IPS-NIHi11 (cell line): ENCODE measurements at places on chromosomes 13 and 19.
A peak's percentile ranks its signal among the peaks of the same experiment; 100 is the strongest.

DNA sequence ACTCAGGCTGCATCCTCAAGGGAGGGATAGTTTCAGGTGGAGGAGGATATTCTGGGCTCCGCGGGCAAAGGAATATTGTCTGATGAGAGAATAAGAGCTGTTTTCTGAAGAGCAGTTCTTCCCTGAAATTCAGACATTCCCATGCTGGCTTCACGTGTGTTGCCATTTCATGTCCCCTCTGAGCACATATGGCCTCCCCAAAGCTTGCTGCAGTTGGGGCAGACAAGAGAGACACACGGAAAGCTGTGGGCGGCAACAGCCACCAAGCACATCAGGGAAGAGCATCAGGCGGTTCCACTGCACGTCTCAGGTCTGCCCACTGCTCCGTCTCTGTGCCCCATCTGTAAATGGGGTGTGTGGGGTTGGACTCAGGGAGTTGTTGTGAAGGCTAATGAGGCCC lies 247.5 kb upstream of the TSHZ3 start:
- no peak for DNase-seq

DNA sequence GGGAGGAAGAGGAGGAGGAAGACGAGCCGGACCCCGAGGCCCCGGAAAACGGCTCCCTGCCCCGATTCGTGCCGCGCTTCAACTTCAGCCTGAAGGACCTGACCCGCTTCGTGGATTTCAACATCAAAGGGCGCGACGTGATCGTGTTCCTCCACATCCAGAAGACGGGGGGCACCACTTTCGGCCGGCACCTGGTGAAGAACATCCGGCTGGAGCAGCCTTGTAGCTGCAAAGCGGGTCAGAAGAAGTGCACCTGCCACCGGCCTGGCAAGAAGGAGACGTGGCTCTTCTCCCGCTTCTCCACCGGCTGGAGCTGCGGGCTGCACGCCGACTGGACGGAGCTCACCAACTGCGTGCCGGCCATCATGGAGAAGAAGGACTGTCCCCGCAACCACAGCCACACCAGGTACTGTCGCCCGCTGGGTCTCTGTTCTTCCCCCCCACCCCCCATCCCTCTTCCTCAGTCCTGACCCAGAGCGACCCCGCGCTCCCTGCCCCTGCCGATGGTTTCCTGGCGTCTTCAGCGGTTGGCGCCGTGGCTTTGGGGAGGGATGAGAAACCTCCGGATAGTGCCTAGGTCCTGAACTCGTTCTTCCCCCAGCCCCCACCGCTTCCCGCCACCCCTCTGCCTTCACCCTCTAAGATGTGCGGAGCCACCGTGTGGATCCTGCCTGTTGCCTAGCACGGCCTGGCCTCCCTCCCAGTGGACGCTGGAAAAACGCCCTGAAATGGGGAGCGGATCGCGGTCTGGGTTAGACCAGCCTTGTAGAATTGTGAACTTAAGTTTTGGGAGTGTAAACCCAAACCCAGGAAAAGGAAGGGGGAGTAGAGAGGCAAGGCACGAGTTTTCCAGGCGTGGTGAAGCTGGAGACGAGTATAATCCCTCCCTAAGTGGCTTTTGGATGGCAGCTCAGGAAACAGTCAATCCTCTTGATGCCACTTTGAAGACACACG lies 1.5 kb downstream of the HS6ST3 start:
- peak; percentile 33 for DNase-seq

GRCh38 chr13:20658451-20659040 lies 45.0 kb upstream of the IL17D start:
- DNase-seq: no peak

DNA sequence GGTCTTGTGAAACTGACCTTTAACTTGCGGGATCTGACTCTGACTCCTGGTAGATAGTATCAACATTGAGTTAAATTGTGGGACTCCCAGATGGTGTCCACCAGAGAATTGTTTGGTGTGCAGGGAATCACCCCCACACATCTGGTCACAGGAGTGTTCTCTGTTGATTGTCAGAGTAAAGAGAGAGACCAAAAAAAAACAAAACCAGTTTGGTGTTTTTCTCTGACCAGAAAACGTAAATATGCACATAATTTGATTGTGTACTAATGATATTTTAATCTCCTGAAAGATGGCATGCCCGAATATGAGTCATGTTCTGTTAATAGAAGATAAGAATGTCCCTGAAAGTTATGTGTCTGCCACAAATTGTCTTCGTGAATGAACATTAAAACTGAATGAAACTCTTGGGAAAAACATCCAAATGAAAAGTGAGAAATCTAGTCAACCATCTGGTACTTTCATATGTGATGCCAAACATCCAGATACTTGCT lies 118.5 kb upstream of the GPC6 start:
- DNase-seq: no peak

DNA sequence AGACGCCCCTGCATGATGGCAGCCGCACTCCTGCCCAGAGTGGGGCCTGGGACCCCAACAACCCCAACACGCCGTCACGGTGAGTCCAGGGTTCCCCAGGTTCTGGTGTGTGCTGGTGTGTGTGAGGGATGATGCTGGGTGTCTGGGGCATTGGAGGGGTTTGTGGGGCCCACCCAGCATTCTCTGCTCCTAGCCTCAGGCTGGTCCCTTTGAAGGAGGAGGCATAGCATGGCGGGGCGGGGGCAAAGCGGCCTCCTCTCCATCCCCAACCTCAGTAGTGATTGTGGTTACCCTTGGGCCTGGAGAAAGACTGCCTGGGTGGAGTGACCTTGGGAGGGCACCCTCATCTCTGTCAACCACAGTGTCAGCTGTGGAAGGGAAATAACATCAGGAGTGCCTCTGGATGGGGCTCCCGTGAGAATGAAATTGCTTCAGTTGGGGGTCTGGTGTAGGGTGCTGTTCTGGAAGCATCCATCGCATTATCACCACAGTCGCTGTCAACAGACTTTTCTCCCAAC lies 7.1 kb upstream of the TIMM50 start:
- no peak for DNase-seq

GRCh38 chr19:30685426-30686000 lies 313.3 kb downstream of the ZNF536 start:
- DNase-seq: no peak
